ENCODE measurements at places on chromosomes 7 and 10.

DNA sequence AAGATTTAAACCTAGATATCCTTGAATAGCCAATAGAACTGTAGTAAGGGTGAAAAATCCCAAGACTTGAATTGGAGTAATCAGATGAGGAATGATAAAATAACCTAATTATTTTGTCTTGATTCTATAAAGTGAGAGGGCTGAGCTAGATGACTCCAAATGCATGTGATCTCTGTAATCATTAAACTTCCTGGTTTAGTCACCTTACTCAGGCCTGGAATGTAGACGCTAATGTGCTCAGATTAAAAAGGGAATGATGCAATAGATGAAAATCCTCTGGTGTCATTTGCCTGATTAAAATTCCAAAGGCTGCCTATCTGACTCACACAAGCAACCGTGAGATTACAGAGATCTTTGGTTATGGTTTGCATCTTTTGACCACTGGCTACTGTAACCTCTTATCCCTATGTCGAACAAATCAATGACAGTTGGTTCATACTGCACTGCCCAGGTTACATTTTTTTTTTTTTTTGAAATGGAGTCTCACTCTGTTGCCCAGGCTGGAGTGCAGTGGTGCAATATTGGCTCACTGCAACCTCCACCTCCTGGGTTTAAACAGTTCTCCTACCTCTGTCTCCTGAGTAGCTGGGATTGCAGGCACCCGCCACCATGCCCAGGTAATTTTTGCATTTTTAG, 2.9 kb upstream of the HKDC1 start:
- no peak for DNase-seq

DNA sequence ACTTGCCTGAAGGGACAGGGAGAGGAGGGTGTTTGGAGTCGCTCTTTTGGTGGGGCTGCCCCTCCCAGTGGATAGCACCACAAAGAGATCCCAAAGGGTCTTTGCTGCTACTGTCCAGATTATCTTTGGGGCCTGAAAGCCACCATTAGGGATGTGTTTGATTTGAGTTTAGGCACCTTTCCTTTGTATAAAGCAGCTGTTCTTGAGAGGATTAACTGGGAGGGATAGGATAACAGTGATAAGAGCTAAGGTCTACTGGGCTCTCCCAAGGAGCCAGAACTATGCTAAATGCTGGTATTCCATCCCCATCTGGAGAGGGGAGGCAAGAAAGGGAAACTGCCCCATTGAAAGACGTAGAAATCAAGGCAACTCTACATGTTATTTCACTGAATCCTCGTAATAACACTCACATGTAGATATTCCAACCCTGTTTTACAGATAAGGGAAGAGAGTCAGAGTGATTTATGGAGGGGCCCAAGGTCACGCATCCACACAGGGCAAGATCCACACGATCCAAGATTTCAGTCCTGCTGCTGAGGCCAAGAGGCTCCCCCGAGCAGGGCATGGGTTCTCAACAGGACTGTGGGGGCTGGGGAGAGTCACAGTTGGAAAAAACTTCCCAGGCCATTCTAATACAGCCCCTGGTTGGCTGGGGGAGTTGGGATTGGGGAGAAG, 11.1 kb upstream of the TCF7L2 start:
- no peak for DNase-seq

DNA sequence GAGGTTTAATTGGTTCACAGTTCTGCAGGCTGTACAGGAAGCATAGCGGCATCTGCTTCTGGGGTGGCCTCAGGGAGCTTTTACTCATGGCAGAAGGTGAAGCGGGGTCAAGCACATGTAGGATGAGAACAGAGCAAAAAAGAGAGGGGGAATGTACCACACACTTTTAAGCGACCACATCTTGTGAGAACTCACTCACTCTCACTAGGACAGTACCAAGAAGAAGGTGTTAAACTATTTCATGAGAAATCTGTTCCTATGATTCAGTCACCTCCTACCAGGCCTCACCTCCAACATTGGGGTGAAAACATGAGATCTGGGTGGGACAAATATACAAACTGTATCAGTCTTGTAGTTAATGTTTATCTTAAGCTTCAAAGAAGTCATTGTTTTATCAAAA, 174.7 kb downstream of the GNAI1 start:
- DNase-seq: no peak

DNA sequence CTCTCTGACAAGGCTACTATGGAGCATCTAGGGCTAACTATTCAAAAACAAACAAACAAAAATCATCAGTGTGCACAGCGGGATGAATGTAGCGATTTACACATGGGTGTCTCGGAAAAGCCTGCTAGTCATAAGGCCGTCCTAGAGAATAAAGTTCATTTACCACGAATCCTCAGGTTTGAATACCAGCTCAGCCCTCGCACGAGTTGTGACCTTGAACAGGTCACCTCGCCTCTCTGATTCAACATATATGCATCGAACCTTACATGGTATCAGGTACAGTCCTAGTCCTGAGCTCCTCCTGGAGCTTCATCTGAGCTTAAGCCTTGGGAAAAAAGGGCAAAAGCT, 572 bp downstream of the ATP5MF start:
- no peak for DNase-seq

- DNase-seq: no peak
Observed at GRCh38 chr7:44762726-44763522, 14.3 kb downstream of the ZMIZ2 start.

DNA sequence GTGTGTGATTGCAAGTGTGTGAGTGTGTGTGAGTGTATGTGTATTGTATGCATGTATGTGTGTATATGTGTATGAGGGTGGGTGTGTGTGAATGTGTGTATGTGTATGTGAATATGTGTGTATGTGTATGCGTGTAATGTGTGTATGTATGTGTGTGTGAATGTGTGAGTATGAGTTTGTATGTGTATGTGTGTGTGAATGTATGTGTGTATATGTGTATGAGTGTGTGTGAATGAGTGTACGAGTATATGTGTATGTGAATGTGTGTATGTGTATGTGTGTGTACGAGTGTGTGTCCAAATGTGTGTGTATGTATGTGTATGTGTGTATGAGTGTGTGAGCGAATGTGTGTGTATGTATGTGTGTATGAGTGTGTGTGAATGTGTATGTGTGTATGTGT, 8.2 kb upstream of the GALNTL5 start:
- no peak for DNase-seq

DNA sequence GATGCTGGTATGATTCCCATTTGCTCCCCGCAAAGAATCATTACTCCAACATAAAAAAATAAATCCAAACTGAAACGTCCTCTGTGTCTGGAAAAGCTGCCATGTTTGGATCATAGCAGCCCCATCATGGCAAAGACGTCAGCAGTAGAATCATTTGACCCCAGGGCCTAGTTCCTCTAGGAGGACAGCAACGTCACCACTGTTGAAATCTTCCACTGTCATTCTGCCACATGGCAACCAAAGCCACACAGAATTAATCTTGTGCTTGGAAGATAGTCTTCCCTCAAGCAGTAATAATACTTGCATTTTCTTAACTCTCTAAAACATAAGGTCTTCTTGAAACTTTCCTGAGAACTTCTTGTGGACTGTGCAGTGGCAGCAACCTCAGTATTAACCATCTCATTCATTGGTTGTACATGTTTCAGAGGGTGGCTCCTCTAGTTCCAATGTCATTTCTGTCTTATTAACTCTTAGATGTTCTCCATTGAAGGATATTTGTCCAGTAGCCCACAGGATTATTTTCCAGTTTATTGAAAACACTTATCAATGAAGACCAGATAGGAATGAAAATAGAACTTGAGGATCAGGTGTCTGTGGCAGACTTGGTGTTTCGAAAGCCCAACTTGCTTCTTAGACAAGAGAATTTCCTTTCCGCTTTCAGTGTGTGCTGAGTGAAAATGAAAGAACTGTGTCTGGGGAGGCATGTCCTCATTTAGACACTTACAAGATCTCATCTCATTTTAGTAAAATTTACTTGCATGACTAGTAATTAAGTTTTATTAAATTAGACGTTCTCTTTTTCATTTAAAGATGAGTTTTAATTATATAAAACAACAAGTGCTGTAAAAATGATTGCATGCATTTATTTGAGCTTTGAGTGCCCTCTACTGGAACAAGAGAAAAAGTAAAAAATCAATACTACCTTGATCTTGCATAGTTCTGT, 28.9 kb upstream of the INHBA start:
- no peak for DNase-seq

- no peak for DNase-seq
Observed at GRCh38 chr10:33428682-33429081, 94.2 kb upstream of the NRP1 start.

GRCh38 chr7:630539-630938, 96.0 kb upstream of the DNAAF5 start:
- DNase-seq: no peak

- DNase-seq: no peak
Observed at GRCh38 chr7:51234139-51234538, 82.5 kb downstream of the COBL start.

DNA sequence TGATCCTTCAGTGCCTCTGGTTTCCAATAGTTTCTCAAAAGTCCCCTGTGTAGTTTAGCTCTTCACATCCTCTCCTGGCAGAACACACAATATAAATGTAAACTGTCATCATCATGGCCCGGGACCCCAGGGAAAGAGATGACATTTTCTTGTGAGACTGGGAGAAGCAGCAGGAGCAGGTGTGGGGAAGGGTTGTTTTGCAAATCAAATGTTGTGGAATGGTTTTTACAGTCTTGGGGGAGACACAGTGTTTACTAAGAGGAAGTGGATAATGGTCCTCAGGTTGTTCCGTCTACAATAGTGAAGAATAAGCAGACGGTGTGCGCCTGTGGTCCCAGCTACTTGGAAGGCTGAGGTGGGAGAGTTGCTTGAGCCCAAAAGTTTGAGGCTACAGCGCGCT, 159.1 kb downstream of the SEC23IP start:
- no peak for DNase-seq

DNA sequence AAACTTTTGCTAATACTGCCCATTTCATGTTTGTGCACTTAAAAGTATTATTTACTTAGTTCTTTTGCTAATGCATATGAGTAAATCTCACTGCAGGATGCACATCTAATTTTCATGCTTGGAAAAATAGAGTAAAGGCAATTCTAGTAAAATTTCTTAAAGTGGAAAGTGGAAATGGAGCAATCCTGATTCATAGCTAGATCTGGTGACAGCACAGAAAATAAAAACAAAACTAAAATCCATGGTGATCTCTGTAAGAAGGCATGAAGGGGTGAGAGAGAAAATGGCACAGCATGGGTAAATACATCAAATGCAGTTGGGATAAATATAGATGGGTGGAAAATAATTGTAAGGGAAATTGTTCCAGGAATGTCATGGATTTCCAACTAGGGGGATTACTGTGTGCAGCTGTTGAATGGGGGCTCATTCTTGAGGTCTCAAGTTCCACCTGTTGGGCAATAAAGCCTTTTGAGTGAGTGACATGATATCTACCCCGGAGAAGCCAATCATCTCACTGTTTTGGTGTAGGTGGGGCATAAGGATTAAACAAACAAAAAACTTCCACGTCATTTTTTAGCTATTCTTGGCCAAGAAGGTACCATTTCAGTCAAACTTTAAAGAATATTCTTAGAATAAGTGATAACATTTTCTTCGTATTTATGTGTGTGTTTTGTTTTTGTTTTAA, 1.7 kb upstream of the MCU start:
- no peak for DNase-seq

DNA sequence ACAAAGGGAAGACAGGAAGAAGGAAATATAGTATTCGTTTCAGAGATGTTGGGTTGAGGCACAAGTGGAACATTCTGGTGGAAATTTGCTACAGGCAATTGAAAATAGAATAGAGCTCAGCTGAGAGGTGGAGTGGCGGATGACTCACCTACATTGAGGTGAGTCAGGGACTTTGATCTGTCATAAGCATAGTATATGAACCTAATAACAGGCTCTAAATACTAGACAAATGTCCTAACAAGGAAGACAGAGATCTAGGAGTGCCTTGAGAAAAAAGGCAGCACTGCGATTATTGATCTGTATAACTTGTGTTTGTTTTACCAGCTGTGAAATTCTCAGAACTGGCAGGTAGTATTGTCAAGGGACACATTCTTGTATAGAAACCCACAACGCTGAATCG, 907 bp upstream of the IFRD1 start:
- DNase-seq: no peak

DNA sequence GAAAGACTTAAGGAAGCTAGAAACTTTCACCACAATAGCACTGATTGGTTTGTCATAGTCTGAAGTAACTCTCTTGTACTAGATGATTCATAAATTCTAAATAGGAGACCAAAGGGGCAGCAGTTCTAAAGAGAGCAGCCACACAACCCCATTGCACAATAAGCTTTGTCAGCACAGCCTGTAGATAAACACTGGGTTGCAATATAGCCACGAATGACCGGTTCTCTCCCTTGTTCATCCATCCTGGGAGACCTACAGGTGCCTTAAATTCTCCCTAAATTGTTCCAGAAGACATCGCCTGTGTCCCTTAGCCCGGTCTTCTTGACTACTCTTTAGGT, 167.0 kb downstream of the SNX13 start:
- DNase-seq: no peak

GRCh38 chr7:26090927-26091519, 61.0 kb upstream of the NFE2L3 start:
- DNase-seq: peak; percentile 66

DNA sequence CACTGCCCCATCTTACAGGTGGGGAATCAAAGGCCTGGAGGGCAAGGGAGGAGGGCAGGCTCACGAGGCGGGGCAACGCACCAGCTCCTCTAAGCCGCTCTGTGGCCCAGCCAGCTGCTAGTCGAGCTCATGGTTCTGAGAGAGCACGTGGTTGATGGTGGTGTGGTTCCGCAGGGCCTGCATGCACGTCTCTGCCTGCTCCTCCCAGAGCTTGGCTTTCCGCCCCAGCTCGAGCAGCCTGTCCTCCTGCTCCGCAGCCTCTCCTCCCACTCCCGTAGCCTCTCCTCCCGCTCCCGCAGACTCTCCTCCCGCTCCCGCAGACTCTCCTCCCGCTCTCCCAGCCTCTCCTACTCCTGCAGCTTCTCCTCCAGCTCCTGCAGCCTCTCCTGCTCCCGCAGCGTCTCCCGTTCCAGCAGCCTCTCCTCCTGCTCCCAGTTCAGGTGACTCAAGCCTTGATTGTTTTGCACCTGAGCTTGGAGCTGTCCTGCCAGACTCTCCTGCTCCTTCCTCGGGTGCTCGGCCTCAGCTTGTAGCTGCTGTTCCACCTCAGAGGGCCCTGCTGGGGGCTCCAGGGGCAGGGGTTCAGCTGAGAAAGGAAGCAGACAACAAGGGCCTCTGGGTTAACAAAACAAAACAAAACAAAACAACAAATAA, 19.1 kb upstream of the MTPAP start:
- DNase-seq: no peak

Data from NCI-H1092 (cell line).